ENCODE measurements at places on chromosomes 13 and 19.

DNA sequence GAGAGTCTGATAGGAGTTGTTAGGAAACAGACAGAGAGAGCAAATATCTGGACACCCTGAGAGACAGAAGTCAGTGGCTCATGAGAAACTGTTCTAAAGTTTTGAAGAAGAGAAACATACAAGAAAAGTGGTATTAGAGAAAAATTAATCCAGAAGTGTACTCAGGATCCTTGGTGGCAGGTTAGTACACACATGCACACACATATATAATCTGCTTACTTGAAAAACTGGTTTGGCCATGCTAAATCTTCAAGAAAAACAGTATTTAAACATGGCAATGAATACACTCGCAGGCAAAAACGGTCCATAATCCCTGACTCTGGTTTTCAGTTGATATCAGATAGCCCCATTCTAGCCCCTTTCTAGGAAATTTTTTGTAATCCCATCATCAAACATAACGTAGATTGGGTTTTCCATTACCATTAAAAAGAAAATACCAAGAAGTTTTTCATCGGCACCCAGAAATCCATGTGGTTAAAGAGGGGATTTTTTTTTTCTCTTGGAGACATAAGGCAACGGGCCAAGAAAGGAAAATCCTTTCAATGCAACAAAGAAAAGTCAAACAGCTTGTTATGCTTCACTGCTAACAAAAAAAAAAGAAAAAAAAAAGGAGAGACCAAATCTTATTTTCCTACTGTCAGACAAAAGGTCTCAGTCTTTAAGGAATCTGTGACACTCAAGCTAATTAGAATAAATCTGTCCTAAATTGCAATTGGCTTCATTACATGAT lies 178.0 kb upstream of the MIR17HG start:
- DNase-seq, result no peak

GRCh38 chr19:5006201-5006600 lies 37.3 kb downstream of the KDM4B start:
- no peak for DNase-seq

DNA sequence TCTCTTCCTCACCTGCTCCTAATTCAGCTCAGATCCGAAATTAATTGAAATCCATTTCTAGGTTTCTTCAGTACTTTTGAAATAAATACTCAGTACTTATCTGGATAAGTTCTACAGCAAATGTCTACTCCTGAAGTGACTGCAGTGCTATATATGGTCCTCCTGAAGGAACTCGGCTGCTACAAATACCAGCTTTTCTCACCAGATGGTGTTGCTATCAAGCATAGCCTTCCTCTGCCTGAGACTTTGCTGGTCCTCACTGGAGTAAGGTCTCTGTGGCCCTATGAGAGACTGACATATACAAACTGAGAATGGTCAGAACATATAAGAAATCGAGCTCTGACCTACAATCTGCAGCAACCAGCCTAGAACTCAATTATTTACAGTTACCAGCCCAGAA lies 161.6 kb downstream of the NDFIP2 start:
- DNase-seq, result no peak

DNA sequence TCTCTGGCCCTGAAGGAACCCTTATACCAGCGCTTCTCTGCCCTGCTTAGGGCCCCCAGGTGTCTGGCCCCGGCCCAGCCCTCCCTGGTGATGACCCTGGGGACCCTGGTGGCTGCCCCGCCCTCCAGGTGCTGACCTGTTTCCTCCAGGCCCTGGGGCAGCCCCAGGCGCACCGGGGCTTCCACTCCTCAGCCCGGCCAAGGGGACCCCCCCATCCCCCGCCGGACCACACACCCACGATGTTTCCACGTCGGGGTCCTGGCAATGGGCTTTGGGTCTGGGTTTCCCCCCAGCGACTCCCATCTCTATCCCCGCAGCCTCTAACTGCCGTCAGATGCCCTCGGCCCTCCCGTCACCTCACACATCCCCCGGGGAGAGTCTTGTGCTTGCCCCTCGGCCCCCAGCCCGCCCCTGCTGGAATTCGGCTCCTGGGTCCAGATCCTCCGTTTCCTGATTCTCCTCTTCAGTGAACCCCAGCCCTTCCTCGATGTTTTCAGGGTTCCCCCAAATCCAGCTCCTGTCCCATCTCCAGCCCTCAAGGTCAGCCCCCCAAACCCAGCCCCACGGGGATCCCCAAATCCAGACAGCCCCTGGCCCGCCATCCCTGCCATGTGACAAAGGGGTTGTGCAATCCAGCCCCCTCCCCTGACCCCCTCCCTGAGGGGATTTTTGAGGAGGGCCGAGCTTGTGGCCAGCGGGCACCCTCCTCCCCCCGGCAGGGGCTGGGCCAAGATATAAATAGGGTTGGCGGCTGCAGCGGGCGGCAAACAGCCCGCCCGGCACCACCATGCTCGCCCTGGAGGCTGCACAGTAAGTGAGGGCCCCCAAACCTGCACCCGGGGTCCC lies at the start of gene SPIB:
SPIB (plus strand) TSS at position 763 of the 846 bp plus-strand sequence; CDS start at position 788, 25 bp downstream.
- DNase-seq, result no peak

- peak; percentile 63 for DNase-seq
These were observed 1.1 kb downstream of the PPP1R12C start for GRCh38 chr19:55116232-55116858.

DNA sequence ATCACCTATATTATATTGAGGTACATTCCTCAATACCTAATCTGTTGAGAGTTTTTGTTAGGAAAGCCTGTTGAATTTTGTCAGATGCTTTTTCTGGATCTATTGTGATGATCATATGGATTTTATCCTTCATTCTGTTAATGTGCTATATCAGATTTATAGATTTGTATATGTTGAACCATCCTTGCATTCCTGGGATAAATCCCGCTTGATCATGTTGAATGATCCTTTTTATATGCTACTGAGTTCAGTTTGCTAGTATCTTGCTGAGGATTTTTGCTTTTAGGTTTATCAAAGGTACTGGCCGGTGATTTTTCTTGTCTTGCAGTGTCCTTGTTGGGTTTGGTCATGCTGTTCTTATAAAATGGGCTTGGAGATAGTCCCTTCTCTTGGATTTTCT lies 12.0 kb upstream of the ZNF331 start:
- no peak for DNase-seq

GRCh38 chr13:105278943-105279381 lies 1256.5 kb downstream of the EFNB2 start:
- no peak for DNase-seq

- DNase-seq, result no peak
These were observed 2.2 kb downstream of the STARD13 start for GRCh38 chr13:33283195-33283911.

GRCh38 chr13:37442996-37443395 lies 155.6 kb downstream of the POSTN start:
- no peak for DNase-seq

DNA sequence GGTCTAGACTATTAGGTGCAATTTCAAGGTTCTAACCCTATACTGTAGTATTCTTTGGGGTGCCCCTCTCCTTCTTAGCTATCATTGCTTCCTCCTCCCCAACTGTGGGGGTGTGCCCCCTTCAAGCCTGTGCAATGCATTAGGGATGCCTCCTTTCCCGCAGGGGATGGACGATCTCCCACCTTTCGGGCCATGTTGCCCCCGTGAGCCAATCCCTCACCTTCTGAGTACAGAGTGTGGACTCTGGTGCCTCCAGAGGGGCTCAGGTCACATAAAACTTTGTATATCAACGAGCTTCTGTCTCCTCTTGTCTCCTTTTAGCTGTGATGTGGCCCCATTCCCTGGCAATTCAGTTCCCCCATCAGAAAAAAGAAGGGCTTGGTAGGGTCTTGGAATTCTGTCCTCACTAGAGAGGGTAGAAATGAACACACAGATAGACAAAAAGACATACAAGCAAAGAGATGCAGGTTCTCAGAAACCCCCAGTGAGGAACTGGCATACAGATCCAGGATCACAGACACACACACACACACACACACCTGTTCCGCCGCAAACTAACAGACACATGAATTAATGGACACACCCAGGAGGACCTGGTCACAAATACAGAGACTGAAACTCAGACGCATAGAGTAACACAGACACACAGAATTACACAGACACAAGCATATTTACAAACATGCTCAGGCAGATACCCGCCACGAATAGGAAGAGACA lies 2.5 kb upstream of the HNRNPUL1 start:
- DNase-seq, result no peak

- DNase-seq, result no peak
These were observed 43.0 kb downstream of the DIAPH3 start for GRCh38 chr13:60120617-60121336.

DNA sequence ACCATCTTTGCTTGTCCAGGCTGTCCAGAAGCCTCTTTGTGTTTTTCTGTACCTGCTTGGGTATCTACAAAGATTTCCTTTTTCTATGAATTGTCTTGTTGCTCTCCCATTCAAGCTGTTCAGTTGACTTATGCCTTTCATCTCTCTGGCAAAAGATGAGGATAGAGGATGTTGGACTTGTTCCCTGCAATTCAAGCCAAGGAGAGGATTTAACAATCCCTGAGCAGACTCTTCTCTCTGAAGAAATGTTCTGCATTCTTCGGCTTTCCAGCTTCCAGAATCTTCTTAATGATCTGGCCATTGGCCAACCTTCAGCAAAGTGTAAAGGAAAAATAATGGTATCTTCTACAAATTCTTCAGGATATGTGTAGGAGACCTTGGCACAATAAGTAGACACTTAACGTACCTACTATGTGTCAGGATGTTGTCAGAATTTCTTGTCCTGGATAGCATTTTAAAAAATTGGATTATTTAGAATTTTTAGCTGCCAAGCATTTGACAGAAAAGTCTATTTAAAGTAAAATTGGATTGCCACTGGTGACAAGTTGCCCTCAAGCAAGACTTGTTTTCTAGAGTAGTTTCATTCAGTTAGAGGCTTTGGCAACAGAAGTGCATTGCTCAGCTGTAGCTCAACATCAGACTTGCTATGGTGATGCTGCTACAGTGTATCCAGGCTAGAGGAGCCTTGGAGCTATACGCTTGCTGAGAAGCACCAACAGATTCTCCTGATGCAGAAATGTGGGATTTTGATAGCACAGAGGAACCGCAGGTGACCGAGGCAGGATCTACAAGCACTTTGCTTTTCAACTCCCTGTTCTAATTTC lies 455.7 kb downstream of the SUCLA2 start:
- DNase-seq, result no peak

- DNase-seq, result peak; percentile 24
These were observed 22.2 kb downstream of the ZNF701 start for GRCh38 chr19:52592301-52592700.

- DNase-seq, result no peak
These were observed 7.0 kb downstream of the FAM124A start for GRCh38 chr13:51229101-51229719.

- no peak for DNase-seq
These were observed 539 bp downstream of the DAPK3 start for GRCh38 chr19:3970313-3970807.

GRCh38 chr13:93338030-93338429 lies 111.4 kb downstream of the GPC6 start:
- no peak for DNase-seq

DNA sequence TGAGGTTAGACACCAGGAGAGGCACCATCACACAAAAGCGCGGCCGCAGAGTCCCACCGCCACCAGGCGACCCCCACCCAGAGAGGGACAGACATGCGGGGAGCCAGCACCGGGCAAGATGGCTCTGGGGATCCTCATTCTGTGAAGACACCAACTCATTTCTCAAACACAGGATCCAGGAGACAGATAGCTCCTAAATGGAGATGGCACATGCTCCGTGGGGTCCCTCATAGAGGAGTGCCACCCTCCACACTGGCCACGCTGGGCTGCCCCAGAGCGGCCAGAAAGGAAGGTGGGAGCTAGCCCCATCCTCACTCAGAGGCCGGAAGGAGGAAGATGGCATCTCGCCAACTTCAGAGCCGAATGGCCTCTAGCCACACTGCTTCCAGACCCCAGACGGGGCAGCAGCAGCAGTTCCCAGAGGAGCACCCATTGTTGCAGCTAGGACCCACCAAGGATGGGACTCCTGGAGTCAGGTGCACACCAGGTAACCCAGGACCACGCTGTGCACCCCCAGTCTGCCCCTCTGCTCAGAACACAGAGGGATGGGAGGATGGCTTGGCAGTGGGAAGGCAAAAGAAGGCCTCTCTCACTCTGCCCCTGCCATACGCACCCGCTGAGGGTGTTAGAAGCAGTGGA lies 78.6 kb downstream of the ZIC5 start:
- no peak for DNase-seq

DNA sequence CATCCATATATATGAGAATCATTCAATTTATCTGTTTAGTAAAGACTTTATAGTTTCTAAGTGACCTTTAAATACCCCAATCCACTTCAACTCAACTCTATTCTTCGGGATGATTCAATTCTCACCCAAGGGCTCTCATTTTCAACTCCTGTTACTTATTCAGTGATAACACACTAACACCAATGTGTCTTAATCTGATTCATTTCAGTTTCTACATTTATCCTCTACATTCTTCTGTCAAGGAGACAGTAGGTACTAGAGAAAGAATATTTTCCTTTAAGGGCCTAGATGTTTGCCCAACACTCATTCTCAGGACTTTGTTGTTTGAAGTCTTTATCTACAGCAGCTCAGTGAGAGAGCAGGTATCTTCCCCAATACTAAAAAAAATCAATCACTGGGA lies 7.1 kb downstream of the ARGLU1 start:
- DNase-seq, result no peak

GRCh38 chr13:65472336-65472735 lies 1757.8 kb downstream of the PCDH9 start:
- DNase-seq, result no peak

DNA sequence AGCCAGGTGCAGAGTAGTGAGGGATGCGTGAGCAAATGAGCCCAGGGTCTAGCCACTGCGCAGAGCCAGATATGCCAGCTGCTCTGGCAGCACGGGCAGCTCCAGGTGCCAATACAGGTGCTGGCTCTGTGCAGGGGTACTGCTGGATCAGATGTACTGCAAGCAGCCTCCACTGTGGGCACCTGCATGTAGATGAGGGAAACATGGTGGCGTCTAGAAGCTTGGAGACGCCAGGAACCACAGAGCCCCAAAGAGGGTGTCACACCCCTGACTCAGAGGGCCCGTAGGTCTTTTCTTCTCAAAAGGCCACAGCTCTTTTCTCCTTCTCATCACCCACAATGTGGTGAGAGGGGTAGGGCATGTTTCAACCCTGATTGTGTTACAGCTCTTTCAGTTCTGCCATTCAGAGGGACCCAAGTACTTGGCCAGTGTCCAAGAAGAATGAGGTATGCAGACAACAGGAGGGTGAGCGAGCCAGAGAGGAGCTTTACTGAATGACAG lies 244.4 kb upstream of the SLITRK1 start:
- peak; percentile 4 for DNase-seq

- no peak for DNase-seq
These were observed 14.2 kb downstream of the PLEKHJ1 start for GRCh38 chr19:2221918-2222317.

- DNase-seq, result no peak
These were observed 318.4 kb downstream of the DCLK1 start for GRCh38 chr13:35812736-35813135.

- no peak for DNase-seq
These were observed 3.8 kb upstream of the ATP1A3 start for GRCh38 chr19:41997851-41998229.

- no peak for DNase-seq
These were observed 33.7 kb downstream of the PPP1R37 start for GRCh38 chr19:45126654-45127053.

DNA sequence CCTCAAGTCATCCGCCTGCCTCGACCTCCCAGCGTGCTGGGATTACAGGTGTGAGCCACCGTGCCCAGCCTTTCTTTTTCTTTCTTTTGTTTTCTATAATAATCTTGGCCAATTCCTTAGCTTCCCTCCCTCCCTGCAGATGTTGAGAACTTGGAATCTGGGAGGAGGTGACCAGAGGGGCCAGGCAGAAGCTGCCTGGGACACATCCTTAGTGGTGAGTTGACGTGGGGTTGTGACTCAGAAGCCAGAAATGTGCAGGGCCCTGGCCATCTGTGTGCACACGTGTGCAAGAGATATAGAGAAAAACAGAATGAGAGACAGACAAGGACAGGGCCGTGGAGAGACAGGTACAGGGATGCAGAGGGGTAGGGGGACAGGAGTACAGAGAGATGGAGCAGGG lies 154.3 kb downstream of the SIPA1L3 start:
- no peak for DNase-seq

Data from stimulated activated CD4-positive, alpha-beta T cell treated with anti-CD3 and anti-CD28 coated beads, Interleukin-1b, Interleukin-23, amount 100 ng/mL, for 48 hours (primary cell).